Inflammatory macrophage treated with lipopolysaccharide for 4 hours (primary cell): ENCODE measurements at places on chromosomes 11 and 22.
A peak's percentile ranks its signal among the peaks of the same experiment; 100 is the strongest.

GRCh38 chr11:6345366-6345765, 25.1 kb upstream of the CAVIN3 start:
- DNase-seq: no peak

DNA sequence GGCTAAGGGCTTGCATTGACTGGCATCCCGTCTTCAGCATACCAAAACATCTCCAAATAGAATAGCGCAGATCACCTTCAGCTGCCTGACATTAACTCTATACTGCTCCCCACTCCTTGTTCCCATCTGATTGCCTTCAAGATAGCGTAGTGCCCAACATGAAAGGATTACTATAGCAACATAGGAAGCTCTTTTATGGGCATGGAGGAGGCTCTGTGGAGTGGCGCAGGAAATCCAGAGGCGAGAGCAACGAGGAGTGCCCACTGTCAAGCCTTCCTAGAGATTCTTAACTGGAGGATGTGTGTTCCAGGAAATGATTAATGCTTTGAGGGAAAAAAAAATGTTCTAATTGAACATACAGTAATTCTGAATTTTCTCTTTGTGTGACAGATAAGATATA, 213.3 kb downstream of the CADM1 start:
- DNase-seq: no peak

GRCh38 chr11:96424693-96425092, 34.9 kb downstream of the JRKL start:
- no peak for DNase-seq

GRCh38 chr11:32494629-32495028, 59.3 kb upstream of the WT1 start:
- no peak for DNase-seq

GRCh38 chr11:7892840-7893254, 38.2 kb downstream of the OR10A6 start:
- DNase-seq: peak; percentile 37

DNA sequence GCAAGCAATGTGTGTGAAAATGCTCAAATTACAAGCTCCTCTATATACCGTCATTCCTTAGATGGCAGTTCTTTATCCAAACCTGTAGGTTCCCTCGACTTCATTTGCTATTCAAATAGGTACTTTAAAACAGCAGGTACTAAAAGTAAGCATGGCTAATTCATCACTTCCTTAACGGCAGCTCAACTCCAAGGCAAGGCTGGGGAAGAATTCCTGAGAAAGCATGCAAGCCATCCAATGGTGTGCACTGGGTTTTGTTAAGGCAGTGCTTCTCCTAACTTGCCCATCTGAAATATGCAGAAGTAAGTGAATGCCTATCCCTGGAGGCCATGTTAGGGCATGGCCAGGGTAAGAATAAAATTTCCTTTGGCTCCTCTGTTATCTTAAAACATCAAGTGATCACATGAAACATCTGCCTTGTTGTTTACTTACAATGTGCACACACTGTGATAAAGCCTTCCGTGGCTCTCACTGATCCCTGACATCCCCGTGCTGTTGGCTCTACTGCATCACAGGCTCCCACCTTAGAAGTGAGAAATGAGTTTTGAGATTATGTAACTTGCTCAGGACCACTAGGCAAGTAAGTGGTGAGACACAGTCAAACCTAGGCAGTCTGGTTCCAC, 52.1 kb downstream of the SMCO4 start:
- DNase-seq: no peak

DNA sequence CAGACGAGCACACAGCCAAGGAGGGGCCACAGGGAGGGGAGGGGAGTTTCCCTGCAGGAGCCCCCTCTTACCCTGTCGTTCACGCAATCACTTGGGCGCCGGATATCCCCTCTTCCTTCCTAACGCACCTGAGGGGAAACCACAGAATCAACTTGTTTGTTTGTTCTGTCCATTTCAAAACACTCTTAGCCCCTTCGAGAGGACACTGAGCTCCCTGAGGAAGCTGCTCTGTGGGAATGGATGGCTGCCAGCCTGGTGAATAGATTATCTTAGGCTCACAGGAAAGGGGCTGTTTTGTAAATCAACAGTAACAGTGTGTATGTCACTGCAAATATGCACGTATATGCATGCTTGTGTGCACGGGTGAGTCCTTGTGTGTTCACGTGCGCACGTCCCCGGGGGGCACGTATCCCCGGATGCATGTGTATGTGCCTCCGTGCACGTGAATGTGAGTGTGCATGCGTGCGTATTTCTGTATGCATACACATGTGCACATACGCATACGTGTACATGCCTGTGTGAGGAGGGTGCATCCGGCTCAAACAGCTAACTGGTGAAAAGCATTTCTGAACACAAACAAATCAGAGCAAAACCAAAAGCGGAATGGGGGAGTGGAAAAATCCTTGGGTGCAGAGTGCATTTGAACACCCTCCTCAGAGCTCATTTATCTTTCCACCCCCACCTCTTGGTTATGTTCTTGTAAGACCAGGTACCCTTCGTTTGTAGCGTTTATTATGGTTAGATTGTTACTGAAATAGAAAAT, 7.2 kb downstream of the ARSA start:
- peak; percentile 36 for DNase-seq

DNA sequence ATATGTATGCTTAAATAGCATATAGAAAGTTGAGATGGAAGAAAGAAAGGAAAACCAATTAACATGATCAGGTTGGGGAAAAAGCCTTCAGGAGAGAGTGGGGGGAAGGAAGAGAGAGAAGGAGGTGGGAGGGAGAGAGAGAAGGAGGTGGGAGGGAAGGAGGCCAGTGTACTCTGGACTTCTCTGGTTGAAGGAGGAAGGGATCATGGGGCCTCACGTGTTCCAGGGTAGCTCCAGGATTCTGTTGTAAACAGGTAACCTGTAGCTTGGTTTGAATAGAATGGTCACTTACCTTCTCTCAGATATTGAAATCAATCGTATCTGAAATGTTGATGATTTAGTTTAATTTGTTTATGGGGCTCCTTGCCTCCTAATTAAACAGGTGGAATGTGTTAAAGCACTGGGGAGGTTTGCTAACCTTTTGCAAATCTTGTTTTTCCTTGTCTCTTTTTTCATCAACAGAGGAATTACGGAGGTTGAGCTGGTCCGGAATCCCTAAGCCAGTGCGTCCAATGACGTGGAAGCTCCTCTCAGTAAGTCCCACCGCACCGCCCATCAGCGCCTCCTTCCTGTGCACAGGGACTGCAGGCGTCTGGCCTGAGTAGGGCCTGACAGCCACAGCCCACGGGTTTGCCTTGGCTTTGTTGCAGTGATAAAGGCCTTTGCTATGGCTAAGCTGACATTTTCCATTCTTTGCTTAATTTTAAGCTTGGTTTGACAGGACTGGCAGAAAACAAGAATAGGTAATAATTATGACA, 115.9 kb downstream of the TBC1D22A start:
- DNase-seq: no peak

- DNase-seq: peak; percentile 94
Measured at GRCh38 chr11:8964324-8965320, at the start of gene TMEM9B. TSS of gene TMEM9B (minus strand) at chr11:8964442. CDS start at chr11:8964313, 129 bp downstream.

GRCh38 chr11:36265793-36266628, 23.2 kb downstream of the COMMD9 start:
- DNase-seq: peak; percentile 44

- DNase-seq: no peak
Measured at GRCh38 chr11:101563166-101563565, 20.6 kb downstream of the TRPC6 start.

DNA sequence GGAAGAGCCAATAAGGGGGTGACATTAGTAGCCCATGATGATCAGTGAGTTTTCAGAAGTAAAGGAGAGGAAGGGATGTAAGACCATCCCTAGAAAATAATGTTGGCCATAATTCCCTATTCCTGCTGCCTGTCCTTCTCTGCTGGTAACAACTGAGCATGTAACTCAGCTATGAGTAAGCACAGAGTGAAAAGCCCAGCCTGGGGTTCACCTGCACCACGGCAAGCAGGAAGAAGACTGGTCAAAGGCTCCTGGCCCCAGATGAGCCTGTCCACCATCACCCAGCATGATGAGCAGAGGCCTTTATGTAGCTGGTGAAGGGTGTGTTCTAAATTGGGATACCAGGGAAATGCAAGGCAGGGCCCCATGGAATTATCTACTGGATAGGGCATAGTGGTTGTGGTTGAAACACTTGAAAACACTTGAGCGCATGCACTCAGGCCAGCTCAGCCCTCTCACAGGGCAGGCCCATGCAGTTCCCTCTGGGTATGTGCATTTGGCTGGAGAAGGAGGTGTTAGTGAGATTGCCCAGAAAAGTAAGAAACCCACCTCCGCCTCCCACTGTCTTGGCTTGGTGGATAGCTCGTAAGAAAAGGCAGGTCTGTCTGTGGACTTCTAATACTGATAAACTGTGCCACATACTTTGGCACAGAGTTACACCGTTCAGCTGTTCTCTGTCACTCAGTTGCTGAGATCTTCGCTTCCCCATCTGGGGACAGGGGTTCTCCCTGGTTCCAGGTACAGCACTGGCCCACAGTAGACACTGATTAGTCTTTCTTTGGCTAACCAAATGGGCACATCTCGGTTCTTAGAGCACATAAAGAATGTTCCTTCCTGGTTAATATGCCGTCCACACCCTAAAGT, 86.8 kb downstream of the AMOTL1 start:
- DNase-seq: no peak

DNA sequence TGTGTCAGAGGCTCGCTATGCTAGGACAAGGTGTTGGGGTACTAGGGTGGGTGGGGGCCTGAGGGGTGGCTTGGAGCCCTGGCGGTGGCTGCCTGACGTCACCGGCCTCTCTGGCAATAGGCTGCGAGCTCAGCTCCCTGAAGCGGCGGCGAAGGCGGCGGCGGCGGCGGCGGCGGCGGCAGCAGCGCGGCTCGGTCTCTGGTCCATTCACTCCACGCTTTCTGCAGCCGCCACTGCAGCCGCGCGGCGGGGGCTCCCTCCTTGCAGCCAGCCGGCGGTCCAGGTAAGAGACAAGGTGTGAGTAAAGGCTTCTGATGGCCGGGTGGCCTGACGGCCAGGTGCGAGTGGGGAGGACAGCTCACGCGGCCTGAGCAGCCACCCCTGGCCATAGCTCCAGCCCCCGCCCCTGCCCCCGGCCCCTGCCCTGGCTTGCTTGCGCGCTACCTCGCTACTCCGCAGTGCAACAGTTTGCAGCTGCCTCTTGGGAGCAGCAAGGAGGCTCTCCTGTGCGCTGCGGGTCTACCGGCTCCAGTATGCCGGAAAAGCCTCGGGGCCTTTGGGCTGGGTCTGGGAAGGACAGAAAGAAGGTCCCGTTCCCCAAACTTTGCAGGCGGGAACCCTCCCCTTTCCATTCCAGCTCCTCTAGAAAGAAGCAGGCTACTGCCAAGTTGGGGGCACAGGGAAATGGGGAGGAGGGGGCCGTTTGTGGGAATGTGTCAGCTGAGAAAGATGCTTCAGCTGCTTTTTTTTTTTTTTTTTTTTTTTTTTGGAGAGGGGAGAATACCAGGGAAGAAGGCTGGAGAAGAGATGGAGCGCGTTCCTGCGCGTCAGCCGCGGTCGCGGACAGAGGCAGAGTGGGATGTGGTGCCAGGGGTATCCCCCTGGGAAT, at the start of gene C11orf87:
Gene C11orf87 (plus strand): TSS at position 210 of the 889 bp plus-strand sequence. CDS start 1,444 bp downstream, outside the sequence.
- no peak for DNase-seq

GRCh38 chr11:70030412-70030811, 47.7 kb upstream of the ANO1 start:
- DNase-seq: no peak

DNA sequence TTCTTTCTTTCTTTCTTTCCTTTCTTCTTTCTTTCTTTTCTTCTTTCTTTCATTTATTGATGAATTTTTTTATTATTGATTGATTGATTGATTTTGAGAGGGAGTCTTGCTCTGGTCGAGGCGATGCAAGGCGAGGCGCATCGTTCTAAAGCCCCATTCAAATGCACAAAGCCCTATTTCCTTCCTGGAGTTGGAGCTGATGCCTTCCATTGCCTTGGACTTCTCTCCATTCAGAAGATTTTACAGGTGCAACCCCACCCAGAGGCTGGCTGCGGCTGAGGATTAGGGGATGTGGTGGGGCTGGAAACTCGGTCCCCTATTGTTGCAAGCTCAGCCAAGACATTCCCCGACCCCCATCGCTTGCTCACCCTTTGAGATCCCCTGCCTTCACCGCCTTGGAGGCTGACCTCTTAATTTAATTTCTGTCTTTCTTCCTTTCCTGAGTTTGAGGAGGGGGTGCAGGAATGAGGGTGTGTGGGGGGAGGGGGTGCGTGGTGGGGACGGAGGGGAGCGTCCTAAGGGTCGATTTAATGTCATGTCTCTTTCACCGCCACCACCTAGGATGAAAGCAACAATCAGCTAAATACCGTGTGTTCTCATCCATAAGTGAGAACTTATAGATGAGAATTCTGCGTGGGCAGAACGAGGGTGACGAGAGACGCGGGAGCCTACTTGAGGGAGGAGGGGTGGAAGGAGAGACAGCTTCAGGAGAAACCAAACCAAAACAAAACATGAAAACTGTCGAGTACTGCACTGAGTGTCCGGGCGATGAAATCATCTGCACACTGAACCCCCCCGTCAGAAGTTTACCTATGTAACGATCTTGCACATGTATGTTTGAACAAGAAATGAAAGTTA, 3913.9 kb upstream of the OR11H1 start:
- no peak for DNase-seq

GRCh38 chr11:17649261-17649660, 70.1 kb upstream of the MYOD1 start:
- DNase-seq: no peak

DNA sequence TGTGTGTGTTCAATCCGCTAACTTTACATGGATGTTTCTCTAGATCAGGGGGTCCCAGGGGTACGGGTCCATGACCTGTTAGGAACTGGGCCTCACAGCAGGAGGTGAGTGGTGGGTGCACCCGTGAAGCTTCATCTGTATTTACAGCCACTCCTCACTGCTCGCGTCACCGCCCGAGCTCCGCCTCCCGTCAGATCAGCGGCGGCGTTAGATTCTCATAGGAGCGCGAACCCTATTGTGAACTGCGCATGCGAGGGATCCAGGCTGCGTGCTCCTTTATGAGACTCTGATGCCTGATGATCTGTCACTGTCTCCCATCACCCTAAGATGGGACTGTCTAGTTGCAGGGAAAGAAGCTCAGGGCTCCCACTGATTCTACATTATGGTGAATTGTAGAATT, 31.9 kb downstream of the MRGPRD start:
- DNase-seq: no peak

GRCh38 chr11:71112454-71112853, 139.9 kb downstream of the SHANK2 start:
- no peak for DNase-seq

DNA sequence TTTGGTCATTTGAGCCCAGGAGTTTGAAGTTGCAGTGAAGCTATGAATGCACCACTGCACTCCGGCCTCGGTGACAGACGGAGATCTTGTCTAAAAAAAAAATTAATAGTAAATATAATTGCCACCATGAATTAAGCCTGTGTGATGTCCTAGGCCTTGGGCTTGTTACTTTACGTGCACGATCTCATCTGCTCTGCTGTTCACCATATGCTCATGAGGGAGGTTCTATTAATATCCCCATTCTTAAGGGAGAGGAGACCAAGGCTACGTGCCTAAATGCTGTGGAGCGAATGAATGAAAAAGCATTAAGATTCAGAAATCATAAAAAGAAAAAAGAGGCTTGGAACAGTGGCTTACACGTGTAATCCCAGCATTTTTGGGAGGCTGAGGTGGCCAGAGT, 2.6 kb upstream of the ATG2A start:
- no peak for DNase-seq
